Fibroblast of the aortic adventitia (primary cell): ENCODE measurements at places on chromosomes 7 and 10. TPM values are rescaled to one million over a fixed set of nuclear protein-coding genes. Genes with fewer than 3 reads are reported as not detected.

The TLX1 gene
- 0.16 TPM in 1 of 2 replicates, not detected in the other for total RNA-seq

The SMNDC1 gene
- total RNA-seq, result 8.9 and 27.5 TPM in 2 replicates

- DNase-seq, result no peak
Observed at GRCh38 chr10:117014835-117015234, 9.8 kb upstream of the SHTN1 start.

GRCh38 chr10:28177944-28178637 is 124.8 kb downstream of the MPP7 start:
- DNase-seq, result peak; percentile 19

- DNase-seq, result peak; percentile 68
Observed at GRCh38 chr10:46282842-46283574, 3.8 kb upstream of the ANTXRL start.

- no peak for DNase-seq
Observed at GRCh38 chr10:132908621-132909295, 33.6 kb downstream of the CFAP46 start.

DNA sequence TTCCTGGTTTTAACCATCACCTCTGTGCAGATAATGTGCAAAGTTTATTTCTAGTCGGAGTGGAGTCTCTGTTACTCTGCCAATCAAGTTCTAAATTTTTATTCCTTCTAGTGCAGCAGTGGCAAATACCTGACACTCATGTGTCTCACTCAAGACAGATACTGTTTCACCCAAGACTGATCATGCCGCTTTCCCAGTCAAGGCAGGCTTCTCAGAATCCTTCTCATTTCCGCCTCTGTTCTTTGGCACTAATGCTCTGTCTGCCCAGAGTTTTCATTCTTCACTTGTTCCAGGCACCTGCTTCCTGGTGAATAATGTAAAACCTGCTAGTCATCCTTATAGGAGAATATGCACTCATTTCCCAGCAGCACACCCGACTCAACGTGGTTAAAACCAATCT is 24.7 kb downstream of the MET start:
- no peak for DNase-seq
